ENCODE measurements at places on chromosomes 7 and 10. TPM values are rescaled to one million over a fixed set of nuclear protein-coding genes. Genes with fewer than 3 reads are reported as not detected.

CCDC3 gene
- 2.0 TPM for total RNA-seq

- peak; percentile 40 for DNase-seq
- H3K27ac ChIP-seq, result no peak overlapping the region
- H3K4me1 ChIP-seq, result no peaks in the 10 kb centered on the region
- no peak overlapping the region for H3K4me3 ChIP-seq
- no peaks in the 10 kb centered on the region for H3K36me3 ChIP-seq
These were observed 38.3 kb upstream of the PPP2R2D start for GRCh38 chr10:131862548-131862947.

GRCh38 chr7:14839307-14839706, 63.2 kb downstream of the DGKB start:
- no peaks in the 10 kb centered on the region for H3K36me3 ChIP-seq
- H3K27me3 ChIP-seq, result no peaks in the 10 kb centered on the region
- no peak overlapping the region for H3K27ac ChIP-seq
- no peak for DNase-seq
- no peaks in the 10 kb centered on the region for H3K4me1 ChIP-seq

DNA sequence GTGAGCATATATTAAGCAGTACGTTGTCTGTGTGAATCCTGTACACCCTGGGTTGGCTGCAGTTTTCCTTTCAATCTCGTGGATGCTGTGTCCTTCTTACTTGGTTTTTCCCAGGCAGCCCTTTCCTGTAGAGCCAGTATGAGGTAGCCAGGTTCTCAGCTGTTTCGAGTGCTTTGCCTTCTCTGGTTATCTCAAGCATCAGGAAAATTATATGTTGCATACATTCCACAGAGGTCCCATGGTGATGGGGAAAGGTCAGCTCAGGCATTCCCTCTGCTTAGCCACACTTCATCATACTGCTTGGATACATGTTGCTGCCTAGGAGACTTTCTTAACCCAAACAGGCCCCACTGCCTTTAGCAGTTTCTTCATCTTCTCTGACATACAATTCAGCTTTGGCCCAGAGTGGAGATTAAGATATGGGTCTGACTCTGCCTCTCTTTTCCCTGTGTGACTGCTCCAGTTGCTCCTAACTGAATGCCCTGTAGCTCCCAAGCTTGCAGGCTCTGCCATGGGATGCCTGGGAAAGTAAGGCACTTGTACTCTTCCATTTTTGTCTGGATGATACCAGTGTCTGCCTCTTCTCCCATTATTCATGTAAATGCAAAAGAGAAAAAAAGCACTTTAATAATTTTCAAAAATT, 11.3 kb downstream of the GNAI1 start:
- no peak overlapping the region for H3K4me3 ChIP-seq
- H3K36me3 ChIP-seq, result no peaks in the 10 kb centered on the region
- no peak for DNase-seq
- peaks cover 89% of the 10 kb centered on the region for H3K4me1 ChIP-seq
- H3K27ac ChIP-seq, result peak overlapping the region; percentile 60

DNA sequence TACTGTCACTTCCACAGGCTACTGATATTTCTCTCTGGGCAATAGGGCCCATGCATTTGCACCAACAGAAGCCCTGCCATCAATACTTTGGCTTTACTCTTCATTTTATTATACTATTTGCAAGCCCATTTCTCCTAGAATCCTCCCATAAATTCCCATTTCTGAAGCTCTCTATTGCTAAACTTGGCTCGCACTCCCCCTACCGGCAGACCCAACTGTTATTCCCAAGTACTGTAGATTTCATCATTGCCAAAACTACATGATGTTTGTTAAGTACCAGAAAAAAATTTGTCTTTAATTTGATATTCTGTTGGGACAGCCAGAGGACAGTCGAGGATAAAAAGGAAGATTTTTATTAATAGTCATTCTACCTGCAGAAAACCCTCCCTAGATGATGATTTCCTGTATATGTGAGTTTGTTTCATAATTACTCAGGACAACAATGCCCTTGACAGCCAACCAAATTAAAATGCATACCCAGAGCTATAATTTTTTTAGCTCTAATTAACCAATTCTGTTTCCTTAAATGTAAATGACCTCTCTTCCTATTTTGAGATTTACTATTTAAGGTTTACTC, 298.6 kb downstream of the REEP3 start:
- no peak overlapping the region for H3K4me3 ChIP-seq
- H3K27ac ChIP-seq, result no peak overlapping the region
- peak; percentile 78 for DNase-seq
- no peaks in the 10 kb centered on the region for H3K36me3 ChIP-seq
- no peaks in the 10 kb centered on the region for H3K4me1 ChIP-seq
- H3K27me3 ChIP-seq, result no peaks in the 10 kb centered on the region

- DNase-seq, result no peak
- H3K4me3 ChIP-seq, result no peak overlapping the region
- no peaks in the 10 kb centered on the region for H3K4me1 ChIP-seq
- H3K27ac ChIP-seq, result no peak overlapping the region
These were observed 23.6 kb upstream of the VPS41 start for GRCh38 chr7:38932509-38933168.

HOXA6 gene
- 4.2 TPM for total RNA-seq

- DNase-seq, result no peak
- H3K27ac ChIP-seq, result no peak overlapping the region
- no peaks in the 10 kb centered on the region for H3K36me3 ChIP-seq
- H3K4me1 ChIP-seq, result no peaks in the 10 kb centered on the region
- H3K27me3 ChIP-seq, result no peaks in the 10 kb centered on the region
These were observed 155.8 kb upstream of the HABP2 start for GRCh38 chr10:113397047-113397446.

DNA sequence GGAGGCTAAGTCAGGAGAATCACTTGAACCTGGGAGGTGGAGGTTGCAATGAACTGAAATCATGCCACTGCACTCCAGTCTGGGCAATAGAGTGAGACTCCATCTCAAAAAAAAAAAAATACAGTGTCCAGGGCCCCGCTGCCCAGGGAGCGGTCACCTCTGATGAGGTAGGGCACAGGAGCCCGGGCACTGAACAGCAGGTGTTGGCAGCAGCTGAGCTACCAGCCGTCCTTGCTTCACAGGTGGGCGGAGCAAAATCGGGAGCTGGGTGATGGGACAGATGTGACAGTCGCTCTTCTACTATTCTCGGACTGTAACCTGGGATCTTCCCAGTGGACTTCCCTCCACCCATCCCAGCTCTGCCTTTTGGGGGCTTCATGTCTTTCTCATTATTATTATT, 49.4 kb downstream of the GTF2IRD1 start:
- H3K4me3 ChIP-seq, result no peak overlapping the region
- H3K27ac ChIP-seq, result peak overlapping the region; percentile 65
- H3K27me3 ChIP-seq, result no peaks in the 10 kb centered on the region
- no peaks in the 10 kb centered on the region for H3K36me3 ChIP-seq
- H3K4me1 ChIP-seq, result peaks cover 43% of the 10 kb centered on the region
- DNase-seq, result no peak

GIMAP1 gene
- 5.0 TPM for total RNA-seq

DNA sequence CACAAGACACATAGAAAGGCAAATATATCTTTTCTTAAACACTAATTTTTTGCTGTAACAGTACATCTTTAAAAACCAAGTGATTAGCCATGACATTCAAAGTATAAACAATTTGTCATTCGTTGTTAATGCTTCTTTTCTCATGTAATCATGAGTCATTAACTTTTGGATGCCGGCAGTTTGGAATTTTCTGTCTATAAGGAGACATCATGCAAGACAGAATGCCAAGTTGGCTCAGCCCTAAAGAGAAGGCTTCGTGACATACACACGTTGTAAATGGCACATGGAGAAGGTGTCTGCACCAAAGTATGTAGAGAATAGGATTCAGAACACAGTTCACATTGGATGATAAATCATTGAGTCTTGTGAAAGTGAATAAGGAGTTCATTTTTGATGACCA, 35.9 kb downstream of the CCDC3 start:
- no peak overlapping the region for H3K27ac ChIP-seq
- H3K27me3 ChIP-seq, result no peaks in the 10 kb centered on the region
- DNase-seq, result no peak
- H3K4me3 ChIP-seq, result no peak overlapping the region

PAPOLB gene
- not detected for total RNA-seq

DNA sequence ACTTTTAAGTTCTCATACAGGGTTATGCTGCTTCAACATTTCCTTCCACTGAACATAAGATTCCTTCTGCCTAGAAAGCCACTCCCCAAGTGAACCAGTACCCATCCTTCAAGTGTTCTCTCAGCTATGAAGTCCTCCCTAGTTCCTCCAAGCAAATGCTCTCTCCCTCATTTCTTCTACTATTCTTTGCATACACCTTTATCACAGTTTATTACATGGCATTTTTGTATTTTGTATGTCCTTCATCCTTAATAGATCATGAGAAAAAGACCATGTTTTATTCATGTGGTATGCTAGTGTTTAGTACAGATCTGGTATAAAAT, 1.9 kb downstream of the SYPL1 start:
- no peaks in the 10 kb centered on the region for H3K4me1 ChIP-seq
- no peaks in the 10 kb centered on the region for H3K36me3 ChIP-seq
- H3K27ac ChIP-seq, result peak overlapping the region; percentile 100

ATE1 gene
- 38.0 TPM for total RNA-seq

DNA sequence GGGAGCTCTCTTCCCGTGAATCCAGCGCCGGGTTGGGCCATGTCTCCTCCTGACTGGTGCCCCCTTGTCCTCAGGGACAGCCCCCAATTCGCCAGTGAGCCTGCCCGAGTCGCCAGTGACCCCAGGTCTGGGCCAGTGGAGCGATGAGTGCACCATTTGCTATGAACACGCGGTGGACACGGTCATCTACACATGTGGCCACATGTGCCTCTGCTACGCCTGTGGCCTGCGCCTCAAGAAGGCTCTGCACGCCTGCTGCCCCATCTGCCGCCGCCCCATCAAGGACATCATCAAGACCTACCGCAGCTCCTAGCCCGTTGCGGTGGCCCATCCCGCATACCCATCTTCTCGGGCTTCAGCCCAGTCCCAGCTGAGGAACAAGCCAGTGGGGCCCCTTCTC, 96.6 kb downstream of the NEURL1 start:
- H3K36me3 ChIP-seq, result no peaks in the 10 kb centered on the region
- no peak for DNase-seq
- H3K27ac ChIP-seq, result no peak overlapping the region
- no peaks in the 10 kb centered on the region for H3K4me1 ChIP-seq

DNA sequence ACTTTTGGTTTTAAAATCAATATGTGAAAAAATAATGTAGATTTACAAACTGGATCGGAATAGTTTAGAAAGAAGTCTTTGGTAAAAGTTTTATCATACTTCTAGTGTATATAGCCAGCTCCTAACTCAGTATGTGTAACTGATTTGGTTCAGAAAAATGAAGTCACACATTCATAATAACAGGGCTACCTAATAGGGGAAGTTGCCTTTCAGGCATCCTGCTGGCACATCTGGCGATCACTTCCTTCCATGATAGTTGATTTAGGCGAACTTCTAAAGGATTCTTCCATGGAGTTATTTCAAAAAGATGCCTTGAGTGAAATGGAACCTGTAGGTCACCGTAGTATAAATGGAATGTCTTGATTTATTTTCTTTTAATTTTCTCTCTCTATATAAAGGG, 69.1 kb downstream of the SHH start:
- H3K4me1 ChIP-seq, result peaks cover 3% of the 10 kb centered on the region
- DNase-seq, result no peak
- H3K4me3 ChIP-seq, result no peak overlapping the region
- H3K36me3 ChIP-seq, result peaks cover 43% of the 10 kb centered on the region
- no peak overlapping the region for H3K27ac ChIP-seq

DNA sequence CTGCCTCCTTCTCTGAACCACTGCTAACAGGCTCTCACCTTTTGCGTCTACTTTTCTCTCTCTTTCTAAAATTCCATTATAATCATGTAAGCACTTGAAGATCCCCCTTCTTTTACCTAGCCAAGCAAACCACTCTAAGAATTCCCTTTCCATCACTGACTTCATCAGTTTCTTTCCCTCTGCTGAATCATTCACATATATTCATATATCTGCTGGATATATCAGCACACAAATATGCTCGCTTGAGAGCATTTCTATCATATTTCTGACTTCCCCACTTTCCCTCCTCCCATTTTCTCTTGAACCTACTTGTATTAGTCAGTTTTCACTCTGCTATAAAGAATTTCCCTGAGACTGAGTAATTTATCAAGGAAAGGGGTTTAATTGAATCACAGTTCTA, 84.2 kb upstream of the LRRN3 start:
- no peaks in the 10 kb centered on the region for H3K27me3 ChIP-seq
- no peaks in the 10 kb centered on the region for H3K36me3 ChIP-seq

GRCh38 chr10:132643709-132644526, 106.3 kb downstream of the INPP5A start:
- peaks cover 48% of the 10 kb centered on the region for H3K4me1 ChIP-seq
- H3K27me3 ChIP-seq, result no peaks in the 10 kb centered on the region

- DNase-seq, result no peak
- no peak overlapping the region for H3K4me3 ChIP-seq
- H3K4me1 ChIP-seq, result no peaks in the 10 kb centered on the region
- no peaks in the 10 kb centered on the region for H3K27me3 ChIP-seq
These were observed 184.5 kb downstream of the ZNF438 start for GRCh38 chr10:30847199-30847598.

PAX2 gene
- not detected for total RNA-seq

C10orf67 gene
- total RNA-seq, result not detected

LAMB4 gene
- not detected for total RNA-seq
